ENCODE measurements at places on chromosomes 3 and 15.
A peak's percentile ranks its signal among the peaks of the same experiment; 100 is the strongest.

DNA sequence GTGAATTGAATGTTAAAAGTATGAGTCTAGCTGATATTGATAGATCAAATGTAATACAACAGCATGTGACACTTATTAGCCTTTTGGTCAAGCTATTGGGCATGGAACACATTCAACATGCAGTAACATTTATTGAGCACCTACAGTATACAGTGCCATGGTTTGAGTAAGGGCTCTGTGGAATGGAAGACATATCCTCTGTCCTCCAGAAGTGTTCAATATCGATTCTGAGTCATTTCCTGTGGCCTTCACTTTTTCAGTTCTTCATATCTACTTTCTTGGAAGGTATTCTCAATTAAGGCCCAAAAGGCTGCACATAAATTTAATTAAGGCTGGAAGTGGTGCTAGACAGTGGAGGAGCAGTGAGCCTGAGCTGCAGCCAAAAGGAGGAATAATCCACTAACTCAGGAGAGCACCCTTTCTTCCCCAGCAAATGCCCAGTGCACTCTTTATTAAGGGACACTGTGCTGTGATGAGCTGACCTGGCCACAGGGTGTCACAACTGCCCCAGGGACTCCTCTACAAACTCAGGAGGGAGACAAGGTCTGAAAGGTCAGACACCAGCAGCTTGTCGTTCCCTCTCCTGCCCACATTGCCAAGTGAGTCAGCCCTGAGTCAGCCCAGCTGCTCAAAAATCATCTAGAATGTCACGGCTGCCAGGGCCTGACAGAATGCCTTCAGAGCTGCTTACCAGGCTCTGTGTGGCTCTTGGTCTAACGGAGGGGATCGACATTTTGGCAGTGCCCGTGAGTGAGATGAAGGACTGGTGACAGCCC lies 544.8 kb downstream of the AGBL1 start:
- peak; percentile 57 for DNase-seq

- no peak for DNase-seq
Measured at GRCh38 chr15:27870320-27870719, 228.8 kb downstream of the OCA2 start.

DNA sequence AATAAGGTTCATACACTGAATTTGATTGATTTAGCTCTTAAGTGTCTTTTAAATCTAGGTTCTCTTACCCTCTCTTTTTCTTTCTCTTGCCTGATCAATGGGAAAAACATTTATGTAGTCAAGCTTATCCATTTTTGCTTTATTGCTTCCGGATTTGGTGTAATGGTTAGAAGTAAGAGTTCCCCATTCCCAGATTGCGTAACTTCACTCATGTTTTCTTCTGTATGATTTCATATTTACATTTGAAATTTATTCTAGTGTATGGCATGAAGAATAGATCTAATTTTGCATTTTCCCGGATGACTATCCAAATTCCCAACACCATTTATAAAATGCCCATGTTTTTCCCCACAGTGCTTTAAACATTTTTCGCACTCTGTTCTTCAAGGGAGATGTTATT lies 27.9 kb upstream of the SV2B start:
- DNase-seq, result no peak

DNA sequence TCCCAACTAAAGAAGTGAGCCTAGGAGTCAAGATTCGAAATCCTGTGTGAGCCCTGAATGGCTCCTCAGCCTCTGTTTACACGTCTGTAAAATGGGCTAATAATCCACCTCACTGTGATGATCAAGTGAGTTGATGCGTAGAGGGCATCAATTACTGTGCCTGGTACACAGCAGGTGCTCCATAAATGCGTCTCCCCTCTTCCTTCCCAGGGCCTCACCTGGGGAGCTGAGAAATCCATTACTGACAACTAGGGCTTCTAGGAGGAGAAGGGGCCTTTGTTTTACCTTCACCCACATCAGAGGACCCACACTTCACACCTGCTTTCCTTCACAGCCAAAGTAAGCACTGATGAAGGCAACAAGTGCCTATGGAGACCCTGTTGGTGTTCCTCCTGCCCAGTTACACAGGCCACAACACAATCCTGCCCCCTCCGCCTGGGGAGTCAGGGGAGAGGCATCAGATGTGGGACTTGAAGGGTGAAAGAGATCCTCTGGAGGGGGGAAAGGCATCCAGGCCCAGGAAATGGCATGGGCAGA lies 1.4 kb downstream of the CIB2 start:
- no peak for DNase-seq

DNA sequence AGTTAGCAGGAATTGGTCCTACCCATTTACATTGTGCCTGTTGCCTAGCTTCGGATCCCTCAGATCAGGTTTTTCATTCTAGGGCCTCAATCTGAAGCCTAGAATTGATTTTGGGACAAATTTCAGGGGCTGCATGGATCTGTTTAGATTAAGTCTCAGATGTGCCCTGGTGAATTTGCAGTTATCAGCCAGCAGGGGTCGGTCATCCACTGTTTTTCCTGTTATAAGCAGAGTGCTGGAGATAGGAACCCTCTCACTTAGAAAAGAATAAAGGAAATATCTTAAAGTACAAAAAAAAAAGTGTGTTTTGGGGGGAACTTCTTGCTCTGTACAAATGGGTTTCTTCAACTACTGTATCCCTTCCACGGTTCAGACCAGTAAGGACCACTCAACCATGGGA lies 212.5 kb downstream of the BCHE start:
- DNase-seq, result no peak

GRCh38 chr3:49869525-49870126 lies at the start of gene CAMKV:
TSS of gene CAMKV (minus strand) at chr3:49869906. CDS start at chr3:49862388, 7,518 bp downstream.
- no peak for DNase-seq

Measured in GM04504 (cell line).